ENCODE measurements at places on chromosomes 1 and 21.

GRCh38 chr1:116737855-116738321 is 16.3 kb upstream of the CD2 start:
- no peak for DNase-seq

GRCh38 chr1:168083456-168084325 is 53.0 kb downstream of the GPR161 start:
- no peak for DNase-seq

- DNase-seq: no peak
Observed at GRCh38 chr1:38926091-38926490, 15.5 kb downstream of the RHBDL2 start.

- no peak for DNase-seq
Observed at GRCh38 chr1:225762002-225762441, 15.6 kb upstream of the SRP9 start.

GRCh38 chr1:5904551-5904950 is 87.7 kb downstream of the NPHP4 start:
- no peak for DNase-seq

GRCh38 chr1:61378494-61379180 is 296.3 kb downstream of the NFIA start:
- no peak for DNase-seq

DNA sequence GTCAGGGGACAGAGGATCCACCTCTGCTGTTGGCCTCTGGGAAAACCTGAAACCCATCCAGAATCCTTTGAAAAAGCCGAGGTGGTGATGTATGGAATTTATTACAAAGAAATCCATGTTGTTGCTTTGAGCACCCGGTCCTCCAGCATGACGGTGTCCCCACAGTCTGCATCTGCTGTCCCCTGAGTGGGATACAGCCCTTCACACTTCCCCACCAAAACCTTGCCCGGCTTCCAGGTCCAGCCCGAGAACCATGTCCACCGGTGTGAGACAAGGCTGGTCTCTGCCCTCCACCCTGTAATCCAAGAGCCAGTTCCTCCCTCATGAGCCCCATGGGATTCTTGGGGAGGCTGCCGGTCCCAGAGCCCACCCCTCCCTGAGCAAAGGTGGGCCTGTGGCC is 70.5 kb downstream of the STUM start:
- DNase-seq: no peak

DNA sequence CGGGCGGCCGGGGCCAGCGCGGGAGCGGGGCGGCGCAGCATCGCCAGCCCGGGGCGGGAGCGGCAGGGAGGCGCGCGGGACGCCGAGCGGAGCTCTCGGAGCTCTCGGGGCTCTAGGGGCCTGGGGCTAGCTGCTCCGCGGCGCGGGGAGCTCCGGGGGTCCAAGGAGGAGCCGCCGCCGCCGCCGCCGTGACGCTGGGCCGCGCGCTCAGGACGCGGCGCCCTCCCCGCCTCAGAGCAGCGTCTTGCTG is 147 bp downstream of the CLSTN1 start:
- DNase-seq: no peak

- DNase-seq: no peak
Observed at GRCh38 chr1:150555971-150556865, 7.0 kb downstream of the ADAMTSL4 start.

DNA sequence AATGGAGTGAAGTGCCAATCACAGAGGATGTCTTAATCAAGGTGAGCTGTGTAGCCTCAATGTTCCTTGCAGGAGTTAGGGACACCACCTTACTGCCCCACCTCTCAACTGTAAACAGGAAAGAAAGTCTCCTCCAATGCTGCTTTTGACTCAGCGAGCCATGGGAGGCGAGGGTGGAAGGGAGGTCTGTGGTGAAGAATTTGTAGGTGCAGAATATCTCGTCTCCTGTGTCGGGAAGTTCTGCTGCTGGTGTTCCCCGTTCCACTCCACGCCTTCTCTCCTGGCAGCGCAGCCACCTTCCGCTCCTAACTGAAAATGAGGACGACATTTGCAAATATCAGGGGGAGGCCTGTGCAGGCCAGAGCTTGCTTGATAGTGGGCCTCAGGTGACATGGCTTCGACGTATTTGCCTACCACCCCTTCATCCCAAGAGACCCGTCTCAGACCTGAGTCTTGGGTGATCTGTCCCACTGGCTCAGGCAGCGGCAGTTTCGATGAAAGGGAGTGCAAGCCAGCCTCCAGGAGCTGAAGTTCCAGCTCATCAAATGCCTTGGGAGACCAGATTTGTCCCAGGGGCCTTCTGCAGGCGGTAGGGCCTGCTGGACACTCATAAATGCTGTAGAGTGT is 368.3 kb upstream of the C1orf174 start:
- no peak for DNase-seq

GRCh38 chr21:30227633-30228404 is 11.9 kb upstream of the CLDN8 start:
- no peak for DNase-seq

- no peak for DNase-seq
Observed at GRCh38 chr1:26072305-26072704, 4.9 kb upstream of the TRIM63 start.

- no peak for DNase-seq
Observed at GRCh38 chr1:230120921-230121381, 53.9 kb downstream of the GALNT2 start.

DNA sequence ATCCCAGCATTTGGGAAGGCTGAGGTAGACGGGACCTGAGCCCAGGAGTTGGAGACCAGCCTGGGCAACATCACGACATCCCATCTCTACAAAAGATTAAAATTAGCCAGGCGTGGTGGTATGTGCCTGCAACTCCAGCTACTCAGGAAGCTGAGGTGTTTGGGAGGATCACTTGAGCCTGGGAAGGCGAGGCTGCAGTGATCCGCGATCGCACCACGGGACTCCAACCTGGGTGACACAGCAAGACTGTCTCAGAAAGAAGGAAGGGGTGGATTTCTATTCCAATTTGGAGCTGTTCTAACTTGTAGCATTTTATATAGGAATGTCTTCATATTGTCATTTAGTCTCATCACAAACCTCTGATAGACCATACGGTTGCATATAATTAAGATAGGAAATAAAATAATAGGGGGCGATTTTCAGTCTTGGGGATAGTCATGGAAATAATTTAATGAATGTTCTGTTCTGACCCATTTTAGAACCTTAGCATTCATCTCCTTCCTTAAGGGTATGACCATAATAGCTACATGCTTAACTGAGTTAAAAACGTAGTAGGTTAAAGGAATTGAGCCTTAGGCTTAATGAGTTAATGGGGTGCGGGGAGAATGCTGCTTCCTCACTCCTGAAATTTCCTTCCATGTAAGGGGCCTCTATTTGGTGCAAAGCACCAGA is 93.1 kb downstream of the ADCY10 start:
- DNase-seq: no peak

DNA sequence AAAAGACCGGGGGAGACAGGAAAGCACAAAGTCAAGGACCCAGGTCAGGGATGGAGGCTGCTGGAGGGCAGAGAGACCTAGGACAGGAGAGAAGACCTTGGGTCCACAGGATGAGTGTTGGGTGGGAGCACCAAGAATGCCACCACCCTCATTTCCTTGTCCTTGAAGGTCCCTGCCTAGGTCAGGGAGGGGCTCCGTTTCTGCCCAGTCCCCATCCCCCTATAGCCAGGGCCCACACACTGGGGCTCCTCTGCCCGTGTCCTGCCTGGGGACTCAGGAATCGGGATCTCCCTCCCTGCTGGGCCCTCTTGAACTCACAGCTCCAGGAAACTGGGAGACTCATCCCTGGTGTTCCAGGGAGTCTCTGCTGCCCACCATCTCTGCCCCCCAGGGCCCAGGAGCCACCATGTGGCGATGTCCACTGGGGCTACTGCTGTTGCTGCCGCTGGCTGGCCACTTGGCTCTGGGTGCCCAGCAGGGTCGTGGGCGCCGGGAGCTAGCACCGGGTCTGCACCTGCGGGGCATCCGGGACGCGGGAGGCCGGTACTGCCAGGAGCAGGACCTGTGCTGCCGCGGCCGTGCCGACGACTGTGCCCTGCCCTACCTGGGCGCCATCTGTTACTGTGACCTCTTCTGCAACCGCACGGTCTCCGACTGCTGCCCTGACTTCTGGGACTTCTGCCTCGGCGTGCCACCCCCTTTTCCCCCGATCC is 584 bp downstream of the TINAGL1 start:
- no peak for DNase-seq

DNA sequence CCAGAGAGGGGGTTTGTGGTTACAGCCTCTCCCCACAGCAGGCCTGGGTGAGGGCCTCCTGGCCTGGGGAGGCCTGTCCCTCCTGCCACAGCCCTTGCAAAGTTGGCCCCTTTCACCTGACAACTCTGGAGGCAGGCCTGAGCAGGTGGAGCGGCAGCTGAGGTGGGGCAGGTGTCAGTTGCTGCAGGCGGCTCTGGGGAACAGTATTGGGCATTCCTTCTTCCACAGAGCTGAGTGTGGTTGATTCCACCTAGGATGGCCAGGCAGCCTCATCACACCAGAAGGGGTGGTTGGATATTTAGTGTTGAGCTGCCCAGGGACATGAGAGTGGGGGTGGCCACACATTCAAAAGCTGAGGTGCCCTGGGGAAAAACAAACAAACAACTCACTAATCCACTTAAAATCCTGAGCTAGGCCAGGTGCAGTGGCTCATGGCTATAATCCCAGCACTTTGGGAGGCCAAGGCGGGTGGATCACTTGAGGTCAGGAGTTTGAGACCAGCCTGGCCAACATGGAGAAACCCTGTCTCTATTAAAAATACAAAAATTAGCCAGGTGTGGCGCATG is 31.1 kb downstream of the PIGP start:
- DNase-seq: no peak

GRCh38 chr1:2439369-2439768 is 27.0 kb upstream of the PEX10 start:
- no peak for DNase-seq

- no peak for DNase-seq
Observed at GRCh38 chr1:22048351-22049192, 3.9 kb upstream of the CDC42 start.

DNA sequence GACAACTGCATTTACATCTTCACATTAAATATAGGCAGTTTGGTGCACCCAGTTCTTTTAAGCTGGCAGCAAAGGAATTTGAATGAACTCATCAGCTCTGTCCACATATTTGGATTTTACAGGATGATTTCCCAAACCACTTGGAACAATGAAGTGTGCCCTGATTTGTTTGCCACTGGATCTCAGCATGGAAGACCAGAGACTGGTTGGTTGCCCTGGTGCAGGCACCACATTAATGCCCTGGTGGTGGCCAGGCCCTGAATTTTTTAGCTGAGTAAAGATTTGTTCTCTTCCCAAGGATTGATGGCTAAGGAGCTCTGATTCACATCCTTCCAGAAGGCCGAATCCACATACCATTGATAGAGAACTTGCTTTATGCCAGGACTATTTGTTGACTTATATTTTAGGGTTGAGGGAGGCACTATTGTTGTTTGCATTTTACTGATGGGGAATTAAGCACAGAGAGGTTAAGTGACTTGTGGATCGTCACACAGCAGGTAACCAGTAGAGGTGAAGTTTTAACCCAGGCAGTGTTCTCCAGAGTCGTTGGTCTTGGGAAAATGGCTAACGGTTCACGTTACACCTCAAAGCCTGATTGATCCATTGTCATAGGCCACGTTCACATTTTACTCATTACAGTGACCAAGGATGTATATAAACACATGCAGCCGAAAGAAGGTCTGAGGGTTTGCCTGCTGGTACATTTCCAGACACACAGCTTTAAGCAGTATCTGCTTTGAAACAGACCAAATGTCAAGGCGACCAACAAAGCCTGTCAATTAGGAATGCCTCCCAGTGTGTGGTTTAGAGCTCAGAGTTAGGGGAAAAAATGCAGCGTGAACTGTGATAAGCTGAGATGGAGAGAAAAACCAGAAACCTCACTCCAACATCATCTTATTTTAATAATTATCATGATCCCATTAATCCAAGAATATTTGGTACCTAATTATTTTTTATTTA is 50.7 kb downstream of the KAZN start:
- no peak for DNase-seq

DNA sequence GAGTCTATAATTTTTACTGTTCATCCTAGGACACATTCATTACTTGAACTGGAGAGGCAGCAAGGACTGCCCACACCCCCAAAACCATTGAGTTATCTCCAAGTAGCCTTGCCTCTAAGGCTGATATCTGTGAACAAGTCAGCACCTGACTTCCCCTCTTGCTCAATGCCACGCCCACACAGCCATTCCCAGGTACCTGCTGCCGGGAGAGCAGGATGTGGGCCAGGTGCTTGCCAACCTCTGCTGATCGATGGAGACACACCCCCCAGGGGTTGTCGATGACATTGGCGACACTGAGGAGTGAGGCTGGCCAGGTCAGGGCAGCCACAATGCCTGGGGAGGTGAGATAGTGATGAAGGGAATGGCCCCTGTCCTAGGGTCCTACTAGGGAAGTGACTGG is 60.1 kb downstream of the TMCO4 start:
- no peak for DNase-seq

DNA sequence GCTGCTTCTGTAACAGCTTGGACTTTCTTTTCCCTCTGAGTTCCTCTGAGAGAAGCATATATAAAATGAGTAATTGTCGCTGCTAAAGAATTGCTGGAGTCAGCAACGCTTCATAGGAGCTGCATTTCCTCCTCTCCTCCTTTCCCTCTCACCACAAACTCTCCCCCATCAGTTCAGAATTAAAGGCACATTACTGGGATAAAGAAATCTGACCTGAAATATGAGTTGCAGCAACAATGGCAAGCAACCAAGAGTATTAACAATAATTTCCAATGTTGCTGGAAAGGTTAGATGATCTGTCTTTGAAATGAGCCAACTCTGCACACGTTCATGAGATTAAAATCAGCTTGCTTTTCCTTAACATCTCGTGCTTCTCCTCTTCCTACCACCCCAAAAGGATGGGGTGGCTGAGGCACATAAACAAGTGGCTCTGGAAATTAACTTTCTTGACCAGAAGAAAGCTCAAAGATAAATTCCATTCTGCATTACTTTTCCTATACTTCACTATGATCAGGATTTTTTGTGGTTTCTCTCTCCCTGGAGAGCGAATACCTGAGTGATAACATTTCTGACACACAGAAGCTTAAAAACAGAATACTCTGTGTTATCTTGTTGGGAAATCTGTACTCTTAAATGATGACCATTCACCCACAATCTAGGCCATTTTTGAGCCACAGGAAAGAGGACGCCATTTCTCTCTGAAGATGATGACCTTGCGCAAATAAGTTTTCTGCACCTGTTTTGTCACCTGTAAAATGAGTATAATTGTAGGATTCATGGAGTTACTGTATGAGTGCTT is 90.2 kb downstream of the TGFBR3 start:
- DNase-seq: no peak

DNA sequence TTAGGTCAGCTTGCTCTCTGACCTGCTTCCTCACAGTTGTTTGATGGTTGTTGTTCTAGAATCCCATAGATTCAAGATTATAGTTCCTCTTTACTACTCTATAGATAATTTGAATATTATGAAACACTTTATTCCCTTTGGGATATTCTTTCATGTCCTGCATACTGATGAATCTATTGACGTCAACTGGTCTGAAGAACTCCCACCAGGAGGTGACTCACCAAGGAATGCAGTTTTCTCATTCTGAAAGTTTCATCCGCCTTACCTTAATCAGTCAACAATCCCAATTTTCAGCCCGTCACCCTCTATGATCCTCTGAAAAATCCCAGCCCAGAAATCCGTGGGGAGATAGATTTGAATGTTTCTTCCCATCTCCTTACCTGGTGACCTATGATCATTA is 834.1 kb upstream of the PRMT6 start:
- no peak for DNase-seq
